ENCODE measurements at places on chromosomes 5 and 9. TPM values are rescaled to one million over a fixed set of nuclear protein-coding genes. Genes with fewer than 3 reads are reported as not detected.

Gene RLN2
- 3.8 TPM for total RNA-seq

Gene MYORG
- 4.0 TPM for total RNA-seq

Gene FAM193B
- 104 TPM for total RNA-seq

Gene CCDC192
- not detected for total RNA-seq

Gene COL23A1
- not detected for total RNA-seq

Gene LHX3
- total RNA-seq: 0.15 TPM

Gene SWI5
- 18.2 TPM for total RNA-seq

Gene ZNF883
- total RNA-seq: not detected

Gene NUP155
- total RNA-seq: 77.8 TPM

Gene DAB2IP
- total RNA-seq: 11.2 TPM

Gene LCN2
- total RNA-seq: not detected

Gene PCDHA11
- total RNA-seq: not detected

Gene HINT1
- total RNA-seq: 253 TPM

Gene BAAT
- total RNA-seq: not detected

DNA sequence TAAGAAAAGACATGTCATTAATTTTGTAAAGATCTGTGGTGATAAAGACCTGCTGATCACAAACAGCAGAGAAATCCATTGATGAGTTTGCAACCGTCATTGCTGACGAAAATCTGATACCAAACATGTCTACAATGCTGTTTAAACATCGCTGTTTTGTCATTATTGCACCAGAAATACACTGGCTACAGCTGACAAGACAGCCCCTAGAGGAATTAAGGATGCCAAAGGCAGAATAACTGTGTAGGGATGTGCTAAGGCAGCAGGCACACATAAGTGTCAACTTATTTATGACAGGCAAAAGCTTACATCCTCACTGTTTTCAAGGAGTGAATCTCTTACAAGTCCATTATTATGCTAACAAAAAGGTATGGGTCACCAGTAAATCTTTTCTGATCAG, 439.3 kb downstream of the TLE1 start:
- DNase-seq: no peak

- no peak for DNase-seq
These were observed 87.1 kb upstream of the FCN2 start for GRCh38 chr9:134793288-134794188.

GRCh38 chr5:149434162-149435014, 55.3 kb upstream of the IL17B start:
- DNase-seq: peak; percentile 63

DNA sequence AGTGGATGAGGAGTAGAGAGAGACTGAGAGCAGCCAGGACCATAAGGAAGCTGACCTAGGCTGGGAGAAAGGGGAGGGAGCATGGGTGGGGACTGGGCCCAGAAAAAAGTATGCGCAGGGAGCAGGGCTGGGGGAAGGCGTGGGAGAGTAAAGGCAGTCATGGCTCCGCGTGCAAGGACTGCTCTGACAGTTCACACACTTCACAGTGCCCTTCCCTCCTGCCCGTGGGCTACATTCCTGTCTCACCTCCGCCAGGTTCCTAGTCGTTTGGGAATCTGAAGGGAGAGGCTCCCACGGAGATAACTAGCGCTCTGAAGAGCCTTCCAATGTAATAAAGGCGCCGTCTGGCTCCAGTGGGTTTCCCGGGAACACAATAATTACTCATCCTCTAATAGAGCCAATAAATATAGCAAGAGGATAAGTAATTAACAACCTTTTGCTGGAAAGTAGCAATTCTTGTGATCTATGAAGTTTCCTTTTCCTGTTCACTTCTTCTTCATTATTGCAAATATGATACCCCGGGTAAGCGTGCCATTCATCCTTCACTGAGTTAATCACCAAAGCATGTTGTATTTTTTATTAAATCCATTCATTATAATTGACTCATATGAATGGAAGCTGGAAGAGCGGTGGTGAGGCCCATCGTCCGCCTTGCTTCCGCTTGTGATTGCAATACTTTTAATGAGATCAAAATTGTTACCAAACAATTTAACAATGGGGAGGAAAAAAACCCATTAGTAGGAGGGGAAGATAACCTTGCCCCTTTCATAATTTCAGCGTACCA, 39.3 kb downstream of the TTLL11 start:
- DNase-seq: no peak

- DNase-seq: no peak
These were observed 61.4 kb downstream of the PARP8 start for GRCh38 chr5:50727845-50728244.

- DNase-seq: no peak
These were observed 225.9 kb downstream of the PIK3R1 start for GRCh38 chr5:68441309-68442073.

GRCh38 chr9:22160221-22160620, 151.1 kb upstream of the CDKN2B start:
- DNase-seq: no peak

- no peak for DNase-seq
These were observed 11.6 kb downstream of the PTCH1 start for GRCh38 chr9:95505072-95505716.

DNA sequence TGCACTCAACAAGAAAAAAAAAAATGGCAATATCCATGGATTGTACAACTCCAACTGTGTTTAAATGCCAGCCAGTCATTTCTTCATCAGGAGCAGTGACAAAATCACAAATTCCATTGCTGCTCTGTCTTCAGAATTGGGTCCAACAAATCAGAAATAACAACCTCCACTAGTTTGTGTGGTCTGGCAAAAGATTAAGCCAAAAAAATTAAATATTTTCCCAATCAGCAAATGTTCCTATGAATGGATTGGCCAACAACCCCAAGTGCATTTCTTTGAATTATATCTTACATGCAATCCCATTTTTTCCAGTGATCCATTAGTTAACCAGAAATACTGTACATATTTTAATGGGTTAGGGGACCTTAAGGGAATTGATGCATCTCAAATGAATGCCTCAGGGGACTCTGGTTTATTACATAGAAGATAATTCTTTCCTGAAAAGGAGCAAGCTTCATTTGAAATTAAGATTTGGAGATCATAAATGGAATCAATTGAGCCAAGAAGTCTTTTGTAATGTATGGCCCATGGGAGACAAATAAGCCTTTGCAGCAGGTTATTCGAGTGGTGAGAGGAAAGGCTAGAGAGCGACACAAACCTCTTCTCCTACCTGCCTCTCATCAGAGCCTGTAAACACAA, 131.8 kb downstream of the TLE1 start:
- DNase-seq: no peak

- no peak for DNase-seq
These were observed 28.2 kb downstream of the C9orf152 start for GRCh38 chr9:110179734-110180133.

- DNase-seq: no peak
These were observed 159.1 kb upstream of the ZNF608 start for GRCh38 chr5:124905256-124906130.

- no peak for DNase-seq
These were observed 13.3 kb upstream of the GNG10 start for GRCh38 chr9:111648066-111648465.

GRCh38 chr5:139646912-139647505, 1.1 kb upstream of the CXXC5 start:
- DNase-seq: no peak

GRCh38 chr5:90274216-90274615, 135.3 kb downstream of the CETN3 start:
- DNase-seq: no peak

GRCh38 chr5:54894957-54895815, 90.2 kb downstream of the ESM1 start:
- DNase-seq: no peak

DNA sequence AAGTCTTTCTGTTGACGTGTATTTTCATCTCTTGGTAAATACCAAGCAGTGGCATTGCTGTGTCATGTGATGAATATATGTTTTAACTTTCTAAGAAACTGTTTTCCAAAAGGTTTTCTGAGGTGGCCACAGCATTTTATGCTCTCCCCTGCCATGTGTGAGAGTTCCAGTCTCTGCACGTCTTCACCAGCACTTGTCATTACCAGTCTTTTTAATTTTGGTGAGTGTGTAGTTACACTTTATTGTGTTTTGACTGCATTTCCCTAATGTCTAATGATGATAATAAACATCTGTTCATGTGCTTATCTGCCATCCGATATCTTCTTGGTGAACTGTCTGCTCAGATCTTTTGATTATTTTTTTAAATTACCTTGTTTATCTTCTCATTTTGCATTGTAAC, 27.4 kb upstream of the GADD45G start:
- DNase-seq: no peak

DNA sequence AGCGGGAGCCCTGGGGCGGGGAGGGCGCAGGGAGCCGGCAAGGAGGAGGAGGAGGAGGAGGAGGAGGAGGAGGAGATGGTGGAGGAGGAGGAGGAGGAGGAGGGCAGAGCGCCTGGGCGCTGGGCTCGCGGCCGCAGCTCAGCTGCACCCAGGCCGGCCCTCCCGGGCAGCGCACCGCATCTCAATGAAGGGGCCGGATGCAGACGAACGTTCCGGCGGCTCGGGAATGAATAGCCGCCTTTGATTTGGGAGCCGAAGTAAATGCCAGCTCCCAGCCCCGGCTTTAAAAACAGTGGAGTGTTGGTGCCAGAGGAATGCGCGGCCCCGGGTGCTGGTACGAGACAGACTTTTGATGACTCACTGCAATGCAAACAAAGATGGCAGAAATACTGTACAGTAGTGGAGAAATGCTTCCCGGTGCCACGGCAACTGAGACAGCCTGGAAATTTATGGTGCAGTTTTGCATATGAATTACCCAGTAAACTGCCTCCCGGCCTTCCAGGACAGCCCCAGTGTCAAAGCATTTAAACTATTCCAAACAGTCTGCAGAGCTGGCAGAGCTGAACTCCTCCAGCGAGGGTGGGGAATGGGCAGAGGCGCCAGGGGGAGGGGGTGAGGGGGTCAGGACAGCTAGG, 43.1 kb downstream of the NACC2 start:
- DNase-seq: no peak

GRCh38 chr5:78549043-78549442, 99.5 kb downstream of the LHFPL2 start:
- DNase-seq: no peak

GRCh38 chr5:170741801-170742200, 41.7 kb upstream of the GABRP start:
- no peak for DNase-seq

GRCh38 chr5:90368454-90369246, 40.9 kb downstream of the CETN3 start:
- DNase-seq: no peak

- DNase-seq: no peak
These were observed 409.4 kb upstream of the CTNND2 start for GRCh38 chr5:12313602-12314001.

GRCh38 chr9:21434202-21435014, 5.8 kb upstream of the IFNA1 start:
- DNase-seq: peak; percentile 57

DNA sequence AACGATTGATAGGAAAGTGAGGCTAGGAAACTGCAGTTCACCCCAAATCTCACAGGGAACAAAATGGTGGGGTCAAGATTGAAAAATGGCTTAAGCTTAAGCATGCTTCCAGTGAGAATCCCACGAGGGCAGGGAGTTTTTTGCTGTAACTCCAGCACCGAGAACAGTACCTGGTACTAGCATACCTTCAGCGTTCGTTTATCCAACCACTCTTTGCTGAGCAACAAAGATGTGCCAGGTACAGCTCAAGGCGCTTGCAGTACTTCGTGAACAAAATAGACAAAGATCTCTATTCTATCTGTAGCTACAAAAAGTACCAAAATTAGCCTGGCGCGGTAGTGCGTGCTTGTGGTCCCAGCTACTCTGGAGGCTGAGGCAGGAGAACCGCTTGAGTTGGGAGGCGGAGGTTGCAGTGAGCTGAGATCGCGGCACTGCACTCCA, 778 bp upstream of the PPP6C start:
- peak; percentile 35 for DNase-seq

All from OCI-LY7 (cell line).